Heart left ventricle (tissue), 16 donors: ENCODE measurements at places on chromosomes 12 and 14.

GRCh38 chr12:50052964-50053363 is 4.4 kb upstream of the ASIC1 start:
- H3K4me1 ChIP-seq: peaks cover 31% of the 10 kb centered on the region
- no peaks in the 10 kb centered on the region for H3K36me3 ChIP-seq
- peaks cover 10% of the 10 kb centered on the region for H3K27me3 ChIP-seq
- no peak overlapping the region for H3K4me3 ChIP-seq

DNA sequence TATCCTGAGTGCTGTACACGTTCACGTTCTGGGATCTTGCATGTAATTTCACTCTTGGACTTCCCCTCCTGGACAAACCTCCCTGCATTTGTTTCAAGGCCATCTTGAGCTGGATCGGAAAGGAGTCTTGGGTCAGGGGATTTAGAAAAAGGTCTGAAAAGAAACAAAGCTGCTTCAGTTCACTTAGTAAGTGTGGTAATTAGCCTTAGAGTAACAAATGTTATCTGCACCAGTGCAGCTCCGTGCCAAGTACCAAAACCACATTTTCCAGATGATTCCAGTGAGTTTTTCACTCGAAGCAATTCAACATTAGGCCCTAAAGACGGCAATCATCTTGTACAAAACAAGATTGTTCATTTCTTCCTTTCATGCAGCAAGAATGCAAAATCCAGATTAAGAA is 39.4 kb upstream of the ATXN2 start:
- DNase-seq: no peak
- H3K27me3 ChIP-seq: no peaks in the 10 kb centered on the region
- no peak overlapping the region for H3K4me3 ChIP-seq
- no peak overlapping the region for H3K27ac ChIP-seq

GRCh38 chr12:52499806-52500560 is 6.9 kb upstream of the KRT6A start:
- H3K36me3 ChIP-seq: no peaks in the 10 kb centered on the region
- no peak for DNase-seq

GRCh38 chr14:101790232-101790631 is 28.7 kb downstream of the PPP2R5C start:
- DNase-seq: no peak
- no peak overlapping the region for H3K4me3 ChIP-seq
- no peaks in the 10 kb centered on the region for H3K27me3 ChIP-seq
- H3K27ac ChIP-seq: no peak overlapping the region
- peaks cover 18% of the 10 kb centered on the region for H3K4me1 ChIP-seq
- no peaks in the 10 kb centered on the region for H3K36me3 ChIP-seq

GRCh38 chr12:26744697-26745440 is 88.1 kb downstream of the ITPR2 start:
- H3K27ac ChIP-seq: no peak overlapping the region
- no peak overlapping the region for H3K4me3 ChIP-seq
- no peaks in the 10 kb centered on the region for H3K36me3 ChIP-seq
- no peaks in the 10 kb centered on the region for H3K27me3 ChIP-seq

DNA sequence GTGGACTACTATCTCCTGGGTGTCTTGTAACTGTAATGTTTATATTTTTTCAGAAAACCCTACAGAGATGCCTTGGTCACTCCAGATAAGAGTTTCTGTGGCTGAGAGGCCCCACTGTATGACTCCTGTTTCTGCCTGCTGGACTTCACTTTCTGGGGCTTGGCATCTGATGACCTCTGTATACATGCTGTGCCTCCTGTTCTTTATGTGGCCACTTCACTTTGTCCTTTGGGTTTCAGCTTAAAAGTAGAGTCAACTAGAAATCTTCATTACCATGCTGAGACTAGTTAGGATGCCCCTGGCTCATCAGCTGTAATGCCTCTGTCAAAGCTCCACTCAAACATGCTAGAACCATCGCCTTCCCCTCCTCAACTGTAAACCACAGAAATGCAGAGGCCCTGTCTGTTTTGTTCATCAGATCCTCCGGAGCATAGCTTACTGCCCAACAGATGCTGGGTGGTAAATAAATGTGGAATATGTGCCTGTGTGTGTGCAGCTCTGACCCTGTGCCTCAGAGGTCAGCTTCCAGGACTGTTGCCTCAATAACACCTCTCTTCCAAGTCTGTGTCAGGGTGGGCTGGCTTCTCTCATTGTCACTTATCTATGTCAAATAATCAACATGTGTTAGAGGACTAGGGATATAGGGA is 25.5 kb downstream of the ZNF664 start:
- DNase-seq: no peak
- no peaks in the 10 kb centered on the region for H3K27me3 ChIP-seq
- H3K4me3 ChIP-seq: no peak overlapping the region
- no peak overlapping the region for H3K27ac ChIP-seq
- peaks cover 6% of the 10 kb centered on the region for H3K4me1 ChIP-seq

DNA sequence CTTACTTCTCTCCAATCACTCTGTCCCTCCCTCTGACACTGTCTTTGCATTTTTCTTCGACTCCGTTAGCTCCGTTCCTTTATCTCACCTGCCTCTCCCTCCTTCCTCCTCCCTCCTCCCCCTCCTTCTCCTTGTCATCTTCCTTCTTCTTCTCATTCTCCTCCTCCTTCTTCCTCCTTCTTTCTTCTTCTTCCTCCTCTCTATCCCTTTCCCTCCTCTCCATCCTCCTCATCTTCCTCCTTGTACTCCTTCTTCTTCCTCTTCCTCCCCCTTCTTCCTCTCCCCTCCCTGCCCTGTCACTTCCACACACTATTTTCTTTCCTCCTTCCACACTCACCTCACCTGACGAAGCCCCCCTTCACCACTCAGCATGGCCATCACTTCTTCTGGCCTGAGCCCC is 53.0 kb downstream of the HSPB8 start:
- no peaks in the 10 kb centered on the region for H3K4me1 ChIP-seq
- no peak overlapping the region for H3K27ac ChIP-seq
- no peaks in the 10 kb centered on the region for H3K36me3 ChIP-seq
- no peak for DNase-seq

- no peak overlapping the region for H3K27ac ChIP-seq
- H3K27me3 ChIP-seq: no peaks in the 10 kb centered on the region
- no peak for DNase-seq
- peaks cover 2% of the 10 kb centered on the region for H3K36me3 ChIP-seq
- no peak overlapping the region for H3K4me3 ChIP-seq
Measured at GRCh38 chr14:58541633-58542022, 96.1 kb upstream of the DACT1 start.
